ENCODE measurements at places on chromosomes 7 and 10. TPM values are rescaled to one million over a fixed set of nuclear protein-coding genes. Genes with fewer than 3 reads are reported as not detected.

The FXYD4 gene
- polyA plus RNA-seq = not detected

The THSD7A gene
- polyA plus RNA-seq = not detected

The ASCC1 gene
- polyA plus RNA-seq = 31.4 TPM

The DLX5 gene
- not detected for polyA plus RNA-seq

The FAM25A gene
- not detected for polyA plus RNA-seq

The SORCS1 gene
- polyA plus RNA-seq = not detected

The MEIG1 gene
- polyA plus RNA-seq = not detected

The FBXL13 gene
- polyA plus RNA-seq = 1.3 TPM

The NSUN5 gene
- polyA plus RNA-seq = 37.4 TPM

The LSM8 gene
- 41.0 TPM for polyA plus RNA-seq

The EMX2 gene
- not detected for polyA plus RNA-seq

The TRDMT1 gene
- 6.9 TPM for polyA plus RNA-seq

The WEE2 gene
- polyA plus RNA-seq = not detected

The ANKRD61 gene
- 0.36 TPM for polyA plus RNA-seq

The DOCK4 gene
- 0.30 TPM for polyA plus RNA-seq

The DPP6 gene
- not detected for polyA plus RNA-seq

The BAMBI gene
- not detected for polyA plus RNA-seq

GRCh38 chr10:12613136-12613535 lies 263.8 kb downstream of the CAMK1D start:
- no peak for DNase-seq
- no peaks in the 10 kb centered on the region for H3K4me1 ChIP-seq
- peaks cover 6% of the 10 kb centered on the region for H3K36me3 ChIP-seq
- no peak overlapping the region for H3K27ac ChIP-seq
- H3K4me3 ChIP-seq = no peak overlapping the region

DNA sequence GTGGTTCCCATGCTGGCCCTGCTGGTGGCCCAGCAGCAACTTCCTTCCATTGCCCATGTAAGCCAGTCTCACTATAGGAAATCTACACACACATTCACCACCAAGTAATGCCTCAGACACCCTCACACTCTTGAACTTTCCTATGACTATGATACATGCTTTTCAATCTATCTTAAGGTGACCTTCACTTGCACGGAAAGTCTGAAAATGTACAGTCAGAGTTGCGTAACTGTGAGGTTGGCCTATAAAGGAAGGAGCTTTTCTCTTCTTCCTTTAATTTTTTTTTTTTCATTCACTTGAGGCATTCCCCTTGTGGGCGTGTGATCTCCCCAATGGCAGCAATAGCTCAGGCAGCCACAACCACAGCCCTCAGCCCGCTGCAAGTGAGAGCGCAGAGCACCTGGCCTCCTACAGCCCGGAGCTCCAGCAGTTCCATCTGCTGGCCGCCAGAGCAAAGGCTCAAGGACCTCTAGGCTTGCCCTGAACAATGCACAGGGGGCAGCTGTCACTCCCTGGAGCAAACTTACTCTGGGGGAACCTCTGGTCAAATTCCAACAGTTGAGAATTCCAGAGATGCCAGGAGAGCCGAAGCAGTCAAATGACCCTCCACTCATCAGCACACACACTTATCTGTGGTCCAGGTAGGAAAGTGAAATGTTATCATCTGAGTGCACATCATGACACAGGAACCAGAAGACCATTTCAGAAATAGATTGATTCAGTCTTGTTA lies 123.1 kb upstream of the ADO start:
- H3K27ac ChIP-seq = peak overlapping the region; percentile 2
- no peak overlapping the region for H3K4me3 ChIP-seq
- H3K36me3 ChIP-seq = no peaks in the 10 kb centered on the region
- DNase-seq = peak; percentile 41

- no peak overlapping the region for H3K4me3 ChIP-seq
- peaks cover 4% of the 10 kb centered on the region for H3K27me3 ChIP-seq
- H3K27ac ChIP-seq = no peak overlapping the region
- H3K4me1 ChIP-seq = no peaks in the 10 kb centered on the region
Measured at GRCh38 chr10:29083096-29083495, 205.8 kb upstream of the LYZL1 start.

- no peaks in the 10 kb centered on the region for H3K36me3 ChIP-seq
- DNase-seq = no peak
- peak overlapping the region; percentile 15 for H3K27ac ChIP-seq
- H3K27me3 ChIP-seq = peaks cover 30% of the 10 kb centered on the region
- peak overlapping the region; percentile 94 for H3K4me3 ChIP-seq
- peaks cover 18% of the 10 kb centered on the region for H3K4me1 ChIP-seq
Measured at GRCh38 chr10:27258492-27258837, 17.9 kb upstream of the ACBD5 start.

DNA sequence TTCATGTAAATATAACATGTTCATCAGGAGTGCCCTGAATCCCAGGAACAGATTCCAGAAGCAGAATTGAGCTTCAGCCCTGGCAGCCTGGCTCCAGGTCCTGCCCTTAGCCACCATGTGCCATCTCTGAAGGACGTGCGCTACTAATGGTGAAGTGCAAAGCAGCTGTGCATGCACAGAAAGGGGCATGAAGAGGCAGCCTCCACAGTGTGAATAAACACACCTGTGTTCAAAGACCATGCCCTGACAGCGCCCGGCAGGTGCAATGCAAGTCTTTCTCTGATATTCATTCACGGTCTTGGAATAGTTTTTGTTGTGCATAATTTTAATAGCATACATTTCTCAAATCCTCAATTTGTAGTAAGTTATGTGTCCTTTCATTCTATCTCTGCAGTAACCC lies 250.4 kb upstream of the TCERG1L start:
- no peak for DNase-seq
- H3K4me3 ChIP-seq = no peak overlapping the region
- H3K27me3 ChIP-seq = peaks cover 29% of the 10 kb centered on the region
- peaks cover 6% of the 10 kb centered on the region for H3K36me3 ChIP-seq
- no peak overlapping the region for H3K27ac ChIP-seq

- no peaks in the 10 kb centered on the region for H3K36me3 ChIP-seq
- H3K27ac ChIP-seq = no peak overlapping the region
- H3K27me3 ChIP-seq = no peaks in the 10 kb centered on the region
- DNase-seq = no peak
- no peak overlapping the region for H3K4me3 ChIP-seq
Measured at GRCh38 chr7:74266191-74266963, 12.2 kb upstream of the RFC2 start.

DNA sequence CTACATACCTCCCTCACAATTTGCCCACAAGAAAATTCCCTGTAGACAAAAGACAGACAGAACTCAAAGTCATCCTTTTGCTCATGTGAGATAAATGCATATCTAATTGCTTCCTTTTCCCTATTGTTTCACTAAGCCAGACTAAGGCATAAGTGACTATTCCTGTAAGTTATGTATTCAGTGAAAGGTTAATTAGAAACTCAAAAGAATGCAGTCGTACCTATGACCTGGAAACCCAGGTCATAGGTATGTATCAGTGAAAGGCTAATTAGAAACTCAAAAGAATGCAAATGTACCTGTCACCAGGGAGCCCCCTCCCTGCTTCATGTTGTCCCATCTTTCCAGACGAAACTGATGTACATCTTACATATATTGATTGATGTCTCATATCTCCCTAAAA lies 10.3 kb upstream of the GARS1 start:
- no peaks in the 10 kb centered on the region for H3K27me3 ChIP-seq
- H3K36me3 ChIP-seq = peaks cover 48% of the 10 kb centered on the region
- DNase-seq = no peak

GRCh38 chr10:43141421-43141820 lies 3.2 kb downstream of the CSGALNACT2 start:
- H3K4me3 ChIP-seq = peak overlapping the region; percentile 71
- H3K27ac ChIP-seq = peak overlapping the region; percentile 63
- H3K4me1 ChIP-seq = peaks cover 32% of the 10 kb centered on the region
- no peaks in the 10 kb centered on the region for H3K36me3 ChIP-seq
- no peak for DNase-seq
- no peaks in the 10 kb centered on the region for H3K27me3 ChIP-seq

- no peaks in the 10 kb centered on the region for H3K4me1 ChIP-seq
- no peaks in the 10 kb centered on the region for H3K36me3 ChIP-seq
- no peak overlapping the region for H3K4me3 ChIP-seq
- H3K27ac ChIP-seq = no peak overlapping the region
- no peak for DNase-seq
Measured at GRCh38 chr7:80466636-80467035, 45.2 kb downstream of the GNAT3 start.

GRCh38 chr7:13144673-13145072 lies 457.2 kb downstream of the ARL4A start:
- H3K27ac ChIP-seq = no peak overlapping the region
- no peak for DNase-seq
- no peaks in the 10 kb centered on the region for H3K36me3 ChIP-seq

GRCh38 chr10:69733791-69734261 lies 67.9 kb upstream of the COL13A1 start:
- H3K4me1 ChIP-seq = peaks cover 20% of the 10 kb centered on the region
- H3K27ac ChIP-seq = no peak overlapping the region
- no peaks in the 10 kb centered on the region for H3K36me3 ChIP-seq

GRCh38 chr7:139758388-139758787 lies 19.4 kb downstream of the HIPK2 start:
- H3K4me3 ChIP-seq = no peak overlapping the region
- peaks cover 39% of the 10 kb centered on the region for H3K4me1 ChIP-seq
- H3K27ac ChIP-seq = no peak overlapping the region
- no peaks in the 10 kb centered on the region for H3K36me3 ChIP-seq

- H3K4me3 ChIP-seq = no peak overlapping the region
- DNase-seq = no peak
- H3K4me1 ChIP-seq = peaks cover 7% of the 10 kb centered on the region
- H3K36me3 ChIP-seq = no peaks in the 10 kb centered on the region
- H3K27ac ChIP-seq = no peak overlapping the region
Measured at GRCh38 chr7:140275069-140275965, 98.5 kb upstream of the KDM7A start.

GRCh38 chr10:80694930-80695329 lies 157.2 kb downstream of the SH2D4B start:
- no peak overlapping the region for H3K4me3 ChIP-seq
- no peaks in the 10 kb centered on the region for H3K36me3 ChIP-seq
- no peaks in the 10 kb centered on the region for H3K4me1 ChIP-seq
- no peak for DNase-seq

GRCh38 chr10:77598606-77599005 lies 39.0 kb downstream of the KCNMA1 start:
- H3K36me3 ChIP-seq = no peaks in the 10 kb centered on the region
- peaks cover 16% of the 10 kb centered on the region for H3K4me1 ChIP-seq
- peaks cover 2% of the 10 kb centered on the region for H3K27me3 ChIP-seq
- no peak for DNase-seq
- no peak overlapping the region for H3K4me3 ChIP-seq
- no peak overlapping the region for H3K27ac ChIP-seq

- no peak for DNase-seq
- no peaks in the 10 kb centered on the region for H3K36me3 ChIP-seq
- H3K4me3 ChIP-seq = peak overlapping the region; percentile 71
- H3K27me3 ChIP-seq = peaks cover 40% of the 10 kb centered on the region
- peaks cover 4% of the 10 kb centered on the region for H3K4me1 ChIP-seq
Measured at GRCh38 chr10:34813626-34814222, 1.4 kb downstream of the PARD3 start.

DNA sequence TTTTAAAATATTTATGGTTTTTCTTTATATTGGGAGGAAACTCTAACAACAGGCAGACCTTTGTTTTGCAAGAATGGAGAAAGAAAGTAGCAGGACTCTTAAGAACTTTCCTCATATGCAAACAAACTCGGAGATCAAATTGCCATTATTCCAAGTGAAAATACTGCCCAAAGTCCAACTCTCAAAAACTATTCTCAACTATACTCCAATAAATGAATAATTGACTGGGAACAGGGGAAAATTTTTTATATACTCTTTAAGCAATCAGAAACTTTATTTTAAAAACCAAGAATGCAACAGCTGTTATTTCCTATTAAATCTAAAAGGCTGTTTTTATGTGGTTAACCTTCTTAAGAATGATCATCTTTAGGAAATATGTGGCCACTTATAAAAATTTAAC lies 101.9 kb downstream of the COL28A1 start:
- H3K27ac ChIP-seq = no peak overlapping the region
- no peak for DNase-seq
- no peak overlapping the region for H3K4me3 ChIP-seq
- H3K4me1 ChIP-seq = no peaks in the 10 kb centered on the region
- H3K36me3 ChIP-seq = no peaks in the 10 kb centered on the region

GRCh38 chr10:48390933-48391845 lies 84.7 kb downstream of the MAPK8 start:
- no peak overlapping the region for H3K27ac ChIP-seq
- no peaks in the 10 kb centered on the region for H3K27me3 ChIP-seq
- DNase-seq = no peak
- peak overlapping the region; percentile 24 for H3K4me3 ChIP-seq
- H3K36me3 ChIP-seq = no peaks in the 10 kb centered on the region

DNA sequence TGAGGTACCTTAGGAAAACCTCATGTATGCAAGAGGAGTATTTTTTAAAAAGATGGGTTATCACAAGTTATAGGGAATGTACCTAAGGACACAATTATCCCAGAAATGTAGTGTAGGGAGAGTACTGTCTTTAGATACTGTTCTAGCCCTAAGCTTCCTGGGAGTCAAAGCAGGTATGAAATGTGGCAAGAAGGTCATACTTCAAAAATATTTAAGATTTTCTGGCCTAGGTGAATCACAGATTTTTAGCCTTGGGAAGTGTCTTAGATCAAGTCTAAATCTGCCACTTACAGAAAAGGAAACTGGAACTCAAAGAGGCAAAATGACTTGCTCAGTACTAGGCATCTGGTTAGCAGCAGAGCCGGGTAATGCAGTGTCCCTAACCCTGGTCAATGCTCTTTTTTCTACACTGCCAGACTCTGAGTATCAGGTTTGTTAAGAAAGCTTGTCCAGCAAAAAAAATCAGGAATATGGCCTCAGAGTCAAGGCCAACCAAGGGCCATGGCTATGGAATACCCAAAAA lies 13.9 kb downstream of the PIK3AP1 start:
- H3K36me3 ChIP-seq = no peaks in the 10 kb centered on the region
- H3K27ac ChIP-seq = no peak overlapping the region
- H3K4me3 ChIP-seq = no peak overlapping the region
- peaks cover 81% of the 10 kb centered on the region for H3K4me1 ChIP-seq

DNA sequence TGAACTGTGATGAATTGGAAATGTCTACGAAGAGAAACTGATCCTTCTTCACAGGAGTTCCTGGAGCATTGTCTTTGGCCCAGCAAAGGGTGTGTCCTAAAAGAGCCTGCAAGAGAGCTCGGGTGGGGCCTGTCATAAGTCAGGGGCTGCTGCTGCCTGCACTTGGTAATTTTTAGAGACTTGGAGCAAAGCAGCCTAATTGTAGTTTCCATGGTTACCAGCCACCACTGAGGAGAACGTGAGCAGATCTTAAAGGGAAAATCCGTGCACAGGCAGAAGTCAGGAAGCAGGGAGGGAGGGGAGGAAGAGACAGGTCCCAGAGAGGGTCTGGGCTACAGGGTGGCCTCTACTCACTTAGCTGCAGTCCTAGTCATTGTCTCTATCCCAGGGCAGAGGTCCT lies 463.6 kb downstream of the PLXNA4 start:
- H3K4me1 ChIP-seq = no peaks in the 10 kb centered on the region
- DNase-seq = no peak
- peaks cover 8% of the 10 kb centered on the region for H3K27me3 ChIP-seq
- no peak overlapping the region for H3K4me3 ChIP-seq

Data from naive thymus-derived CD8-positive, alpha-beta T cell (primary cell).